ENCODE measurements at places on chromosomes 3 and 15.

DNA sequence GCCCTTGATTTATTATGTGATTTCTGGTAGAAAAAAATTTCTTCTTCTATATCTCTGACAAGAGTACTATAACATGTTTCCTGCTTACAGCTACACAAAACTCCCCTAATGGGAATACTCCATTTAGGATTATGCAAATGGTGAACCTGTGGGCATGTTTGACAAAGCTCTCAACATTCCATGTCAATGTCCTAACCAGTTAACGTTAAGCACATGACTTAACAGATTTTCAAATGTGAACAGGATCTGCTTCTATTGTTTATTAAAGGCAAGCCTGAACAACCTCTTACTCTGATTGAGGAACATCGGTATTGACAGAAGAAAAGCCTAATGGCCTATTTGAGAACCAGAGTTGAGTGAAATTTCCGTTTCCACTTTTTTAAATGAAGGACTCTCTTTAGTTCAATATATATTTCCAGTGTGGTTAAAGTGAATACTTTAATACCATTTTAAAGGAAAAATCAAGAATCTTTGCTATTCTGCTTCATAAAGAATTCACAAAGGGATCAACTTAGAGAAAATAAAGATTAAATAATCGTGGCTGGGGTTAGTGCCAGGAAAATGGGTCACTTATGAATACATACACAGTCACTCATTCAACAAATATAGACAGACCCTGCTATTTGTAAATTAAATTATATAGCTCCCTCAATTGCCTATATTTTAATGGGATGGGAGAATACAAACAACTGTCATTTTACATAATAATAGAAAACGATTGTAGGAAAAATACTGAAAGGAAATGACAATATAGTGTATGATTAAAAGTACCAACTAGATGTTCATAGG lies 300.3 kb upstream of the CBLB start:
- no peak for DNase-seq

DNA sequence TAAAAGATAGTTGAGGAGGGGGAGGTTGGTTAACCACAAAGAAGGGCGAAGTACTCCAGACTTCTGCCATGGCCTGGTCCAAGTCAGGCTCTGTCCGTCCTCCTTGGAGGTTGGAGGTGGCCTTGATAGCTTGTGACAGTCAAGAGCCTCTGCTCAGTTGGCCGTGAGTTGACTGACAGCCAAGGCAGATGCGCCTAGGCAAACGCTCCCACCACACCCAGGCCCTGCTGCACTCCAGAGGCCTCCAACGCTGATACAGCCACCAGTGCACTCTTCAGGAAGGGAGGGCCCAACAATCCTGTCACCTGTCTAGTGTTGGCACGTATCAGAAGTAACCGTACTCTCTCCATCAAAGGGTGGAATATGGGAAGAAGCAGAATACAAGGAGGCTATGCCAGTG lies 9.3 kb downstream of the RBPMS2 start:
- DNase-seq, result no peak

DNA sequence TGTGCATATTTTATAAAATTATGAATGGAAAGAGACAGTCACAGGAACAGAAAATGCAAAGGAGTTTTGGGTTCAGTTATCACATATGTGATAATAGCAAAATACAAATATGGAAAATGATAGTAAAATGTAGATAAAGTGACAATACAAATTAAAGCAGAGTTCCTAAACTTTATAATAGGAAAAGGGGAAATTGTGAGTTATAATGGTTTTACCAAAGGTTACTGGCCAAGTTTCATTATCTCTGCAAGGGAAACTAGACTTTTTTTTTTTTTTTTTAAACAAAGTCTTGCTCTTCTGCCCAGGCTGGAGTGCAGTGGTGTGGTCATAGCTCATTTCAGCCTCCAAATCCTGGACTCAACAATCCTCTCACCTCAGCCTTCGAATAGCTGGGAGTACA lies 228.7 kb upstream of the CGNL1 start:
- no peak for DNase-seq

DNA sequence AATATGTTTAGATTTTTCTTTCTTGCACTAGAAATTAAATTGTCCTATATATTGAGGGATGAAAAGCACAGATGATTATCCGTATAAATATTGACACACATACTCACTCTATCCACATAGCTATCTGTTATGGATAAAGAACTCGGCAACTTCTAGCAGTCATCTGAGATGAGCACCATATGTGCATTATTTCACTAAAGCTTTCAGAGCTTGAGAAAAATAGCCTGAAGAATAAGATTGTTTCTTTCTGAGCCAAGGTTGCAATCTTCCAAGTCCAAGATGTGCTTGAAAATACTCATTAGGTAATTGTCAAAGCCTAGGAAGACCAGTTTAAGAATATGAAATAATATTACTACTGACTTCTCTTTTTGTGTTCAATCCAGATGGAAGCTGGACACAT lies 40.5 kb downstream of the COL8A1 start:
- DNase-seq, result no peak

- no peak for DNase-seq
Observed at GRCh38 chr15:60551781-60552161, 72.8 kb upstream of the ICE2 start.

GRCh38 chr3:87987952-87988351 lies 70.9 kb downstream of the CGGBP1 start:
- no peak for DNase-seq

DNA sequence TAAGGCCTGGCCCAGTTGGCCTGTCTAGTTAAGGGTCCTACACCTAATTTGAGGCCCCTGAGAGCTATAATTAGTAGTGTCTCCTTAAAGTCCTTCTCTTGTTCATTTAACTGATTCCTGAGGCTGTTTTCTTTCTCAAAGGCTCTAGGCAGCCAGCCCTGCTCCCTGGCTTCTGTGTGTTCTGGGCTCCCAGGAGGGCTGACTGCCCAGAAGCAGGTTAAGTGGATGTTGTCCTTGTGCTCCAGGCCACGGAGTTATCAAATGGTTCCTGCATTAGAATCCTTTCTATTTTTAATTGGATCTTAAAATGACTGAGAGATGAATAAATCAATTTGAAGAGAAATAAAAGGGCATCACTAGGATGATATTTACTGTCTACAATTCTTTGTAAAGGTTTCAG lies 140.0 kb downstream of the SNRK start:
- DNase-seq, result no peak

GRCh38 chr3:9175421-9175820 lies 74.0 kb downstream of the SRGAP3 start:
- no peak for DNase-seq

GRCh38 chr15:22918056-22918455 lies 62.1 kb downstream of the CYFIP1 start:
- no peak for DNase-seq

DNA sequence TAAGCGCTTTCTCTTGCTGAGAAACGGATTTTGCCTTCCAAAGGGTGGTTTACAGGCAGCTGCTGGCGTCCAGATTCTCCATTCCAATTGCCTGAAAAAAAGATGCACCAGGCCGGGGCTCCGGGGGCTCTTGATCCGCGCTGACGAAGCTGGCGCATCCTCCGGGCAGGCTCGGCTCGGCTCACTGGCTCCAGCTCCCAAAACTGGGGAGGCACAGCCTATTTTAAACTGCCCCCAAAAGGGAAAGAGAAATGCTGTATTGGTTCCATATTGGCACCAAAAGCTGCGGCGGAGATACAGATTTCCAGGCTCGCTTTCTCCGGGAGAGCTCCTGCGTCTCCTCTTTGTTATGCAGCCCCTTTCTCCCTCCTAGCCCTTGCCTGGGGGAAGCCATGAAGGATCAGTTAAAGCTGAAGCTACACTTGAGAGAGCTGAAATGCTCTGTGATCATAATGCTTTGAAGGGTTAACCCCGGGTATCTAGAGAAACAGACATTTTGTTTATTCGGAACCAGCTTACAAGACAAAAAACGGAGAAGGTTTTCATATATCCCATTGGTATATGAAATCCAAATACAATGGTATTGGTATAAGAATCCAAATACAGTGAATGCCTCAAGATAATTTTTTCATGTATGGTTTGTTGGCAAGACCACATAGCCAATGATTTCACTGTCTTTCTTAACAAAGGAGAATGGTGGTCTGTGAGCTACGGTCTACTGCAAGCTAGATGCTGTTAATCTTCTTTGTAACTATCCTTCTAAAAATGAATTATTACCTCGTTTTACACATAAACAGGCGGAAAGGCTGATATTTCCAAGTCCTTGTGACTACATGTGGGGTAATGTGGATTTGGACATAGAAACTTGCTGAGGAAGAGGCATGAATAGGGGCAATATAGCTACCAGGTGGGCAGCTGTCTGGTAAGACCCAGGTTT lies 693 bp downstream of the CD200 start:
- peak; percentile 50 for DNase-seq

GRCh38 chr3:126213379-126214028 lies 33.1 kb upstream of the ALDH1L1 start:
- DNase-seq, result no peak

DNA sequence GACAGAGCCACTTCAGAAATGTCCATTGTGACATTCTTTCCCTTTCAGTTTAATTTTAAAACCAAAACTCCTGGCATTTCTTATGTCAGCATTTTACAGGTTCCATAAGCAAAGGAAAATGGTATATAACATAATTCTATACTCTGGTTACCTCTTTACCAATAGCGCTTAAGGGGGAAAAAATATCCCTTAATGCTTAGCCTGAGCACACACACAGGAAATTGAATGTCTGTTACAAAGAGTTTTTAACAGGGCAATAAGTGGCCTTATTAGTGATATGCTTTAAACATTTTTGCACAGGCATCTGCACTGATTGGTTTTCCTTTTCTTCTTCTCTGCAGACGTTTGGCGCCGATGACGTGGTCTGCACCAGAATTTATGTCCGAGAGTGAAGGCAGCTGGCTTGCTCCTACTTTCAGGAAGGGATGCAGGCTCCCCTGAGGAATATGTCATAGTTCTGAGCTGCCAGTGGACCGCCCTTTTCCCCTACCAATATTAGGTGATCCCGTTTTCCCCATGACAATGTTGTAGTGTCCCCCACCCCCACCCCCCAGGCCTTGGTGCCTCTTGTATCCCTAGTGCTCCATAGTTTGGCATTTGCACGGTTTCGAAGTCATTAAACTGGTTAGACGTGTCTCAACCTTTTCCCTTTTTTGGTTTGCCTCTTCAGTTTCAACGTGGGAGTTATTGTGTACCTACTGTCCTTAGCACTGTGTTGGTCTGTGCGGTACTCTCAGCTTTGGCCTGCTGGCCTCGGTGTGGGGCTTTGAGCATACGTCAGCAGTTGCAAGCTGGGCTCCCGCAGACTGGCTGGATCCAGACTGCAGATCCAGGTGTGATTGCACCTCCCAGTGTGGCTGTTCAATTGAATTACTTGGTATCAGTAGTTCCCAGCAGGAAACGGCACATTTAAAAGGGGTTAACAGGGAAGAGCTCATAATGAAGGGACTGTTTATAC lies 7.7 kb downstream of the CRABP1 start:
- DNase-seq, result peak; percentile 65

DNA sequence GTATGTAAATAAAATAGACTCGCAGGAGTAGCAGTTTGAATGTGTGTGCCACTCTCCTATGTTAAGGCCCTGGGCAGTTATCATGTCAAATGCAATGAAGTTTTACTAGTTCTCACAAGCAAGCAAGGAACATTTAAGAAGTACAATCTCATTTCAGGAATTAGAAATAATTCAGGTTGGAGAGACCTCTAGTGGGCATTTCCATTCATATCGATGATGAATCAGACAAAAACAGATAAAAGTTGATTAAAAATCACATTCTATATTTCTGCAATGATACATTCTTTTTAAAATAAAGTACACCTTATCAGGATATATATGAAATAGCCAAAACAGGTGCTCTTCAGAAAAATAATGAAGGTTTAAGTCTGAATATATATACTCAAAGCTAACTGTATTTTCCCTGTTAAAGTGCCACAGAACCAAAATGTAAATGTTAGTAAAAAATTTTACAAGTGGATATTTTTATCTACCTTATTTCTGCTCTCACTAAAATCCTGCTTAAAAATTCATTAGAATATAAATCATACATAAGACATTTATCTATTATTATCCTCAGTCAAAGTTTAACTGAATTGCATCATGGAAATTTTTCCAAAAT lies 492.4 kb upstream of the FRG2C start:
- DNase-seq, result peak; percentile 4

- DNase-seq, result no peak
Observed at GRCh38 chr3:65575376-65575840, 463.3 kb downstream of the MAGI1 start.

- DNase-seq, result no peak
Observed at GRCh38 chr3:113269661-113270060, 58.3 kb downstream of the BOC start.

- no peak for DNase-seq
Observed at GRCh38 chr3:46097691-46098241, 70.5 kb upstream of the XCR1 start.

GRCh38 chr3:29143151-29143550 lies 137.7 kb upstream of the RBMS3 start:
- DNase-seq, result no peak

DNA sequence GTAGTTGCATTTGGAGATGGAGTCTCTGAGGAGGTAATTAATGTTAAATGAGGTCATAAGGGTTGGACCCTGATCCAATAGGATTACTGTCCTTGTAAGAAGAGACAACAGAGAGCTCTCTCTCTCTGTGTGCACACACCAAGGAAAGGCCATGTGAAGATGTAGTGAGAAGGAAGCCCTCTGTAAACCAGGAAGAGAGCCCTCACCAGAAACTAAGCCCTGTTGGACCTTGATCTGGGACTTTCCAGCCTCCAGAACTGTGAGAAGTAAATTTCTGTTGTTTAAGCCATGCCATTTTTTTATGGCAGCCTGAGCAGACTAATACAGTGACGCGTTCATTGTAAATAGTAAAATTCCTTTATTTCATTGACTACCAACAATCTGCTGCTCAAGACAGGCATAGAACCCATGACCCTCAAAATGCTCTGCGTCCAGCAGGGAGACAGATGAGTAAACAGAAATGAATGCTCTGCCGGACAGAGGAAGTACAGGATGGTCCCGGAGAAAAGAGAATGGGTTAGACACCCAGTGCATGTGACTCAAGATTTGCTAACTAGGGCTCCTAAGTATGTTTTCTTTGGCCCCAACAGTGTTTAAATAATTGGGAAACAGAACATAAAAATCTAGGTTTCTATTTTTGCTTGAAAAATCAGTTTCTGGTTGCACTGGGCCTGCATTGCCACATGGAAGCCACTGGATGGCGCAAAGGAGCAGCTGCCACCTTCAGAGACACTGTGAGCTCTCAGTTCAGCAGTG lies 37.9 kb upstream of the TNFAIP8L3 start:
- no peak for DNase-seq

GRCh38 chr3:119211193-119211592 lies 29.5 kb downstream of the B4GALT4 start:
- DNase-seq, result no peak

DNA sequence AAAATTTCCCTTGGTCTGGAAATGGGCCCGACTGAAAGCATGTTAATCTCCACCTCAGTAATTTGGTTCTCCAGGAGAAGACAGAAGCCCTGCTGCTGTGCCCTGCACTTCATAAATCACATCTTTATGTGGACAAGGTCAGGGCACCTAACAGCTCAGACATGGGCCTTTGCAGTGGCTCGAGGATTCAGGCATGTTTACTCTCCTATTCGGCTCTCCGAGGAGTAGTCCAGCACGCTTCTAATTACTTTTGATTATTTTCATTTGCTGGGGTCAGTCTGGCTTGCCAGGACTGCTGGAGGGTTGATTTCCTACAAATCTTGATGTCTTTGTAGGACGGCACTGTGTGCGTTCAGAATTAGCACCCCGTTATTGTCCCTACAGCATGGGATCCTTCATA lies 511.2 kb downstream of the MECOM start:
- DNase-seq, result no peak

- DNase-seq, result no peak
Observed at GRCh38 chr3:174907628-174908407, 48.7 kb downstream of the NAALADL2 start.

GRCh38 chr3:90091549-90091948 lies 984.1 kb downstream of the EPHA3 start:
- DNase-seq, result peak; percentile 15
